ENCODE measurements at places on chromosomes 11 and 22. TPM values are rescaled to one million over a fixed set of nuclear protein-coding genes. Genes with fewer than 3 reads are reported as not detected.

The INCENP gene
- 95.3 TPM for total RNA-seq

The KCNJ1 gene
- total RNA-seq = not detected

The INSC gene
- total RNA-seq = not detected

The NFAM1 gene
- not detected for total RNA-seq

The COPB1 gene
- total RNA-seq = 76.8 TPM

Measured in A375 (cell line).